Activated CD4-positive, alpha-beta T cell treated with anti-CD3 and anti-CD28 coated beads, Interleukin-10, Interleukin-2, amounts not matched to agents 100 ng/mL and 50 ng/mL, durations not matched to agents 16 hours and 8 hours (primary cell): ENCODE measurements at places on chromosomes 16 and 17.

GRCh38 chr16:77643176-77643575 lies 79.1 kb upstream of the NUDT7 start:
- no peak for DNase-seq

DNA sequence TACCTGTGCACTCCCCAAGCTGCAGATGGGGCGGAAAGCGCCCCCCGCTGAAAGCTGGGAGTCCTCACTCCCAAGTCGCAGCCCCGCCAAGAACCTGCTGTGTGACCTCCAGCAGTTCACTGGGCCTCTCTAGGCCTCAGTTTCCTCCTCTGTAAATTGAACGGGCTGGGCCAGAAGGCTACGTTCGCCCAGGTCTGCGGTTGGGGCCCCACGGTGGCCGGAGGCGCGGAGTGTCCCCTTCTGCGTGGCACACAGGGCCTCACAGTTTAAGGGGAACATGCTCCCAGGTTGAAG lies 628 bp downstream of the GALK1 start:
- no peak for DNase-seq

GRCh38 chr17:66446419-66446818 lies 144.0 kb downstream of the PRKCA start:
- DNase-seq, result no peak

DNA sequence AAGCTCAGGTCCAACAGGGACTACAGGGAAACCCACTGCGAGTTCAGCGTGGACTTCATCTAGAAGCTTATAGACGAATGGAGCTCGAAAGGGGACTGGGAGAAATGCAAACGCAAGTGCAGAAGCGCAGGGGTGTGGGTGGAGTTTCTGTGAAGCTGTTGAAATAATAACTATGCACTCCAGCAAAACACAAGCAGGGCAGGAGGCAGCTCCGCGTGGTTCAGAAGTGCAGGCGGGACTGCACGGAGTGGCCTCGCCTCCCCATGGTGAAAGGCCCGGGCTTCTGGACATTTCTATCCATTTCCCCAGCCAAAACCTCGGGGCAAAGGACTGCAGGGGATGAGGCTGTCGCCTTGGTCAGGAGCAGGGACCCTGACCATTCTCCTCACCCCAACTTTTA lies 74.5 kb downstream of the ZNF423 start:
- DNase-seq, result no peak

DNA sequence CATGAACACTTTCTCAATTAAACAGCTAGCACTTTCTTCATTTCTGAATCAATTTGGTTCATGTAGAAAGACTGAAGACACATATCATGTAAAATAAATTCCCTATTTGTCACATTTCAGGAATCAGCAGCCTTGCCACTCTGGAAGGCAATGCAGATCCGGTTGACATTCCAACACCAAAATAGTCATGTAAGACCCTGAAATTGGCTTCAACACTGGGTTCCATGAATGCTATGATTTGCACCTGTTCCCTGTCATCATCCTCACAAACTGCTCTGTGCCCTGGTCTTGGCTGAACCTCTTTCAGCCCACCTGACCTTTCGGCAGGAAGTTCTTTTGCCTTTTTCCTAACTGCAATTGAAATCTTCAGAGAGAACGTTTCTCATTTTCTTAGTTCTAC lies 156.9 kb downstream of the CDH8 start:
- no peak for DNase-seq

- peak; percentile 76 for DNase-seq
These were observed 7.5 kb downstream of the NFE2L1 start for GRCh38 chr17:48055531-48056245.

DNA sequence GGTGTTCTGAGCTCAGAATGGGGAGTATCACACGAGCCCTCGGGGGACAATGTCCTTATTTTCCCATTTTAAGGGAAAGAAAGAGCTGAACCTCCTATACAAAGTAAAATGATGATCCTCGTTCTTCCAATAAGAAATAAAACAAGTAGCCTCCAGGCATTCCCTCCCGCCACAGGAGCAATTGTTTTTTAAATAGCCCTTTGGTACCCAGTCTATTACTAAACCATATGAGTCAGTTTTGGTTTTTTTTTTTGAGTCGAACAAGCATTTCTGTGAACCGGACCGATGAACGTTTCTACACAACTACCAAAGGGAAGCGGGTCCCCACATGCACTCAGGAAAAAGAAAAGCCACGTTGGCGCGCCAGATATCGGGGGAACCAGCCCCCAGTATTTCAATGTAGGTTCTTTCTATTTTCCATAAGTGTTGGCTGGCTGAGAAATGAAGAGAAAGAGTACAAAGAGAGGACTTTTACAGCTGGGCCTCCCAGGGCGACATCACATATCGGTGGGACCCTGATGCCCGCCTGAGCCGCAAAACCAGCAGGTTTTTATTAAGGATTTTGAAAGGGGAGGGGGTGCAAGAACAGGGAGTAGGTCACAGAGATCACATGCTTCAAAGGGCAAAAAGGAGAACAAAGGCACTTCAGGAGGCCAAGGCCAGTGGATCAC lies 3.8 kb upstream of the DCXR start:
- DNase-seq, result no peak

DNA sequence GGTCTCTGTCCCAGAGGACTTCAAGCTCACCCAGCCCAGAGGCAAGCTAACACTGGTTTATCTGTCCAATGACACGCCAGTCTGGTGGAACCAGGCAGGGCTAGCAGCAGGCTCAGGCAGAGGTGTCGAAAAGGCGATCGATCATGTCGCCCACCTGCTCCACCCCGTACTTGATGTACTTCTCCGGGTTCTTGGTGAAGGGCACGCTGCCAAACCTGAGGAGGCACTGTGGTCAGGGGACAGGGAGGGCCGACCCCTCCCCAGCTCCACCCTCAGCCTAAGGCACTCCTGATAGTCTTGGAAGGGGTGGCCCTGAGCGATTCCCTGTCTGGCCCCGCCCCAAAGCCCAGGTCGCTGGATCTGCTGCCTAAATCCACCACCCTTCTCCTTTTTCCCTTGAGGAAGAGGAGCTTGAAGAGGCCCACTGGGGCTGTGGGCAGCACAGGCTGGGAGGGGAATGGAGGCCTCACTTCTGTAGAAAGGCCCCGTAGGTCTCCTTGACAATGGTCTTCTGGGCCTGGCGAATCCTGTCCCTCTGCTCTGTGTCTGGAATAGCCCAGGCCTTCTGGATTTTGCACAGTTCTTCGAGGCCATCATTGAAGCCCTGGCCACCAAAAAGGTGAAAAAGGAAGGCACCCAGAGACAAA lies 4.7 kb downstream of the ZACN start:
- DNase-seq, result no peak

DNA sequence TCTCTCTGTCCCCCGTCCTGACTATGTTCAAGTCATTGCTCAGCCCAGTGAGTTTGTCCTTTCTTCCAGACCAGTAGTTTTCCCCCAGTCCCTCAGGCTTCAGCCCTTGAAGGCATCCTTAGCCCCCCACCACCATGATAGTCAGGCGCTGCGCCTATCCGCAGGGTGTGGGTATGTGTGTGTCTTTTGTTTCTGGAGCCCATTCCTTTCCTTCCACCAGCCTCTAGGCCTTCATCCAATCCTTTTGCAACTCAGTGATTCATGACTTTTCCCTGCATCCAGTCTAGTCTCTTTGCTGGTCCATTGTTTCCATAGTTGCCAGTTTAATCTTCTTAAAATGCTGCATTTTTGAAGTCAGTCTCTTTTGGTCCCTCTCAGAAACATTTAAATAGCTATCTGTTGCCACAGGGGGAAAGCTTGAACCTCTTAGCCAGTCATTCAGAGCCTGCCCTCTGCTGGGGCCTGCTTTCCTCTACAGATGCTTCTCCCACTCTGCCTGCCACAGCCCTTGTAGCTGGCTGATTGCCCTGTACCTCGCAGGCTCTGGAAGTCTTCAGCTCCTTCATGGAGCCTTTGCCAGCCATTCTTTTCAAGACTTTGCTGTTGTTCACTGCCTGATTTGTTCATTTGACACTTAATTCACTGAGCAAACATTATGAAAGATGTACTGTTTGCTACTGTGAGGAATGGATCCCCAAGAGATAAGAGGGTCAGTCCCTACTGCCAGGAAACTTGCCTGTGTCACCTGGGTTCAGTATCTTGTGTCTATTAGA lies 55.9 kb upstream of the ADCY7 start:
- peak; percentile 74 for DNase-seq

DNA sequence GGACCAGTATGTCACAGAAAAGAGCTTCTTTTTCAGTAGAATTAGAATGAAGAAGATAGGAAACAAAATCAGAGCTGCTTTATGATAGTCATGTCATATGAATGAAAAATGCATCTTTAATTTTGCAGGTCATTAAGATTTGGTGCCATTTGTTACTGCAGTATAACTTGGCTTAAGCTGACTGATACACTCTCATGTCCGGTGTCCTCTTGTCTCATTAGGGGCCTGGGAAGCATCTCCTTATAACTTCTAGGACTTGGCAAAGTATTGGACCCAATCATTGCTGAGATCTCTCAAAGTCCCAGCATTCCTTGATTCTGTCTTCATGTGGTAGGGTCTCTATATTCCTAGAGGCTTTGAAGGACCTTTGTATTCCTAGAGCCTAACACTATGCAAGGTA lies 559.4 kb downstream of the TOX3 start:
- no peak for DNase-seq

DNA sequence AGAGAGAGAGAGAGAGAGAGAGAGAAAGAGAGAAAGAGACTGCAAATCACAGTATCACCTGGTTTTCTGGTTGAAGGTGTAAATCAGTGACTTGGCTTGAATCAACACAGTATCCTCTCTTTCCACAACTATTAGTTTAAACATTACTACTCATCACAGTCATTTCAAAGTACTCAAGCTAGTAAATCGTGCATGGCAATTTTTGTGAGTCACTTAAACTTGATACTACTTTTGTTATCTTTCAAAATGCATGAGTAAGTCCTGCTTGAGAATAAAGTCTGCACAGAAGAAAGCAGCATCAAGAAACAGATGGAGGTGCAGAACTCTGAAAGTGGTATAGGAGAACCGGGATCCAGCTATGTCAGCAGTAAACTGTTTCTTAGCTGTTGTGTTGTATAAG lies 535.4 kb downstream of the CDH8 start:
- no peak for DNase-seq

- DNase-seq, result no peak
These were observed 28.0 kb upstream of the SNN start for GRCh38 chr16:11639925-11640899.

DNA sequence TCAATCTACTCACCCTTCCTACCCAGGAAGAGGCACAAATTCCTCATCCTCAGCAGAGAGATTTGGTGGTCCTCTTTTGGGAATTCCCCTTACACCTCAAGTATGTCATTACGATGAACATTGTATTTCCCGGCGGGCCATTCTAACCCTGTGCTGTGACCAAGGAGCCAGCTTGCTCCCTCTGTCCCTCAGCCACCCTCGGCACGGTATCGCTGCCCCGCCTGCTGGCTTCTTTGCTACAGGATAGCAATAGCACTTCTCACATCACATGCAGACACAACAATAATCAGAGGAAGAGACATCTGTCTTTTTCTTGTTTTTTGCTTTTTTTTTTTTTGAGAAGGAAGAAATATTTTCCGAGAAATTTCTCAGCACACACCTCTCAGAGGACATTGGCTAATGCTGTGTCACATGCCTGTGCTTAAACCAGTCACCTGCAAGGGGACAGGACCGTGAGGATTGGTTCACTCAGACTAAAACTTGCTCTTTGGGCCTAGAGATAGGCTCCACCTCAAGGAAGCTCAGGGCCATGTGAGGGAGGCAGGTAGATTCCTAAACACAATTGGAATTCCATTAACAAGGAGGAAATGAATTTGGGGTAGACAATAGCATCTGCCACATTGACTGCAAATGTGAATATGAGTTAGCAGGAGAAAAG lies 41.2 kb downstream of the TMC5 start:
- DNase-seq, result no peak

- no peak for DNase-seq
These were observed 519.0 kb upstream of the C16orf82 start for GRCh38 chr16:26547681-26548080.

- DNase-seq, result no peak
These were observed 57.1 kb downstream of the RAB11FIP4 start for GRCh38 chr17:31448467-31449077.

GRCh38 chr16:57592591-57593003 lies 35.8 kb upstream of the ADGRG1 start:
- DNase-seq, result peak; percentile 93

DNA sequence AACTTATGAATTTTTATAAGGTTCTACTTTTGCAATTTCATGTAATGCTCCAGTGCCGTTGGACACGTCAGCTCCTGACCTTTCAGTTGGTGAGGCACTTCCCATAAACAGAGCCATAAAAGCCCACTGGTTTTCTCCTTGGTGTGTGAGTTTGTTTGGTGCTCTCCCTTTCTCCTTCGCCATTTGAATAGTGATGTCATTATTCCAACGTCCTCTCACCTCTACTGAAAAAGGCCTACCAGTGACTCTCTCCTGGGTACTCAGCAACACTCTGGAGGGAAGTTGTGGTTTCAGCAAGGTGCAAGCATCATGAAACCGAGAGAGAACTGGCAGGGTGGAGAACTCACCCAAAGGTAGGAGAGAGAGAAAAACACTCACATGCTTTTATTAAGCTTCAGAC lies 29.6 kb upstream of the HNF1B start:
- peak; percentile 86 for DNase-seq

DNA sequence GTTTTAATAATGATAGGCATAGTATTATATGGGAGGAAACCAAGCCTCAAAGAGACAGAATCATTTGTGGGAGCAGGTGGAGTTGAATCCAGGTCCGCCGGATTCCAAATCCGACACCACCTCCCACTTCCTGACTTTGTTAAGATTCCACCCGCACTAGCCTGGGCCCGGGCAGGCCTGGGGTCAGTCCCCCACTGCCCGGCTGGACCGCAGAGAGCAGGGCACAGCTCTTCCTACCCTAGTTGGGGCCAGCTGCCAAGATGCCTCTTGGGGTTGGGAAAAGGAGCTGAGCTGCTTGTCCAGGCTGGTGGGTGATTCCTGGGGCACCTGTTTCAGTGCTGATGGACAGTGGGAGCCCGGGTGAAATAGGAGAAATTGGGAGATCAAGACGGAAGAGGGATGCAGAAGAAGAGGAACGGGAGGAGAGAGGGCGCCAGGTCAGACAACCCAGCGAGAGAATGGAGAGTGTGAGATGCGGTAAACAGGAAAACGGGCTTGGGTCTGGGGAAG lies 53.9 kb downstream of the OR1D5 start:
- DNase-seq, result no peak

- no peak for DNase-seq
These were observed 592 bp upstream of the ZNF385C start for GRCh38 chr17:42098730-42099399.

- DNase-seq, result no peak
These were observed 28.9 kb upstream of the ETV4 start for GRCh38 chr17:43574896-43575525.

- no peak for DNase-seq
These were observed 186.6 kb upstream of the CDH11 start for GRCh38 chr16:65308506-65308905.

DNA sequence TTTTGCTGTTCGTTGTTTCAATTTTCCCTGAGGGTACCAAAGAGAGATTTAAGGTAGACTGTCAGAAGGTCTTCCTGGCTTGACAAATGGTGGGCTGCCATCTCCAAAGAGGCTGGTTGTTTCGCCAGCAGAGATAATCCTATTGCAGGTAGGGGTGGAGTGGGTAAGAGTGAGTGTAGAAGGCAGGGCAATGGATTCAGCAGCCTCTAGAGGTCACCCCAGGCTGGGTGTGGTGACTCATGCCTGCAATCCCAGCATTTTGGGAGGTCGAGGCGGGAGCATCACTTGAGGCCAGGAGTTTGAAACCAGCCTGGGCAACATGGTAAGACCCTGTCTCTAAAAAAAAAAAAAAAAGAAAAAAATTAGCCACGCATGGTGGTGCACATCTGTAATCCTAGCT lies 34.6 kb downstream of the DCAKD start:
- no peak for DNase-seq
